ENCODE measurements at places on chromosomes 7 and 10.

DNA sequence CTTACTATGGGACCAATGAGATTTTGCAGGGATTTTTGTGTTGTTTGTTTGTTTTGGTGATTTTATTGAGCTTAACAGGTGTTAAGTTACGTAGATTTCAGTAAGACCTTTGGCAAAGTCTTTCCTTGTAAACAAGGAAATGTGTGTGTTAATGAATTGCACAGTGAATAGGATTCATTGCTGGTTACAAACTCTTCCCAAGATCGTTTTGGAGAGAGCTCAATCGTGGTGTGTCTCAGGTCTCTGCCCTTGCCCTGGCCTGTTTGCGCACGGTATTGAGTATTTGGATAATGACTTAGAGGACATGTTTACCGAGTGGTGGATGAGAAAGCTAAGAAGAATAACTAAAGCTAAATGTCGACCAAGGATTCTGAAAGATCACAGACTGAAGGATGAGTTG is 41.9 kb downstream of the PRPF18 start:
- no peak for DNase-seq

- DNase-seq = no peak
These were observed 104.1 kb downstream of the ZNF467 start for GRCh38 chr7:149669121-149669818.

- no peak for DNase-seq
These were observed 108.7 kb upstream of the ADAM12 start for GRCh38 chr10:126496771-126497545.

DNA sequence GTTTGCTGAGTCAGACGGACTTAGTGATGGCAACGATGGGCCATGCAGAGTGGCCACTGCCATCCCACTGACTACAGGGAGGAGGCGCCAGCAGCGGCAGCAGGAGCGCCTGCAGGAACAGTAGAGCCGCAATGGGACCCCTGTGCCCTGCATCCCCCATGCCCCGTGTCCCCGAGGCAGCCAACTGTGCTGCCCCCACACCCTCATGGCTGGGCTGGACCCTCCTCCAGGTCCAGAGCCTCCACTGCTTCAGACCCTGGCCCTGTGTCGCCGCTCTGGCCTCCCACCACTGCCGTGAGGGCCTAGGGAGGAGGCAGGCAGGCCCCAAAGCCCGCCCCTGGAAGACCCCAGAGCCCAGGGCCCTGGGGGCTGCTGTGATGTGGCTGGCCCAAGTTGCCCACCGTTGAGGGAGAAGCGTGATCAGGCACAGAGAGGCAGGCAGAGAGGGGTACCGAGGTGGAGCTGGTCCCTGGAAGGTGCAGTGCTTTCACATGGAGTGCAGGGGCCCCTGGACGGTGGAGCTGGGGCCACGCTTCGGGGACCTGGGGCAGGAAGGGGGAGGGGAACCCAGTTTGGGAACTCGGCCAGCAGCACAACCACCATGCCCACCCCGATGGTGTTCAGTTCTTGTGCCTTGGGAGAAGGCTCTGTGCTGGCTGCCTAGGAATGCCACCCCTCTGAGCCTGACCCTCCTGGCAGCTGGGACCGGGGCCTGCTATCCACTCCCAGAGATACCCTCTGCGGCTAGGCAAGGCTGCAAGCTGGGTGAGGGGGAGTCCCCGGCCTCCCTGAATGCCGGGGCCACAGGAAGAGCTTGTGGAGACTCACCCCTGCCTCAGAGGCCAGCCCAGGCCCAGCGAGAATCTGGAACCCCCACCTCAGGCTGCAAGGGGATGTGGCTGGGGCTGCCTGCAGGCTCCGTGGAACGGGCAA is 32.6 kb downstream of the DKK1 start:
- no peak for DNase-seq

- no peak for DNase-seq
These were observed 506.6 kb upstream of the POT1 start for GRCh38 chr7:125436220-125436619.
